ENCODE measurements at places on chromosomes 16 and 17.
A peak's percentile ranks its signal among the peaks of the same experiment; 100 is the strongest.

GRCh38 chr17:65228734-65229620 is 91.8 kb downstream of the RGS9 start:
- DNase-seq = peak; percentile 18

- DNase-seq = no peak
Observed at GRCh38 chr16:85613604-85614337, 649 bp downstream of the GSE1 start.

- no peak for DNase-seq
Observed at GRCh38 chr17:80318166-80318565, 57.5 kb downstream of the RNF213 start.

DNA sequence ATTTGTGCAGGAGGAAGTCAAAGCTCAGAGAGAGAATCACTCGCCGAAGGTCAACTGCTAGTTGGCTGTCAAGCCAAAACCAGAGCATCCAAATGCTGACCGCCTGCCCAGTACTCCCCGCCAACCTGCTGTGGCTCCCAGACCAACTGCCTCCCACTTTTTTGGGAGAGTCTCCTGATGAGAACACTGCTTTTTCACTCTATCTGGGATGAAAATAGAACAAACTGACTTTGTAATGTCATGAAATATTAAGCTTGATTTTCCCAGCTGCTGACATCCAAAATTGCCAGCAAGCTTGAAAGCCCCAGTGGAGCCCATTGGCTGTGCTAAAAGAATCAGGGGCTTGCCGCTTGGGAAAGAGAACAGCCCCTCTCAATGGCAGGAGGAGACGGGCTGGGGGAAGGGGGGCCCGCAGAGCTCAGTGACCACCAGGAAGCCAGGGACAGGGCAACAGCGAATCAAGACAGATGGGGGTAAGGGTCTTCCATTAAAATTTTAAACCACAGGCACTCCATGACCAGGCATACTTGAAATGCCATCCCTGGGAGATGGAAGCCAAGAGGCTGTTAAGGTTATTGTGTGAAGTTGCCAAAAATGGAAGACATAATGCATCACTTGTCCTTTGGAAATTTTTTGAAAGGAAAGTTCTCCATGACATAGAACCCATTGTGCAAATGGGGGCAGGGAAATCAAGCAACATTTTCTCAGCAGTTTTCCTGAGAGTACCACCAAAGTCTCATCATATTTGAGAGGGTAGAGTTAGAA is 125.7 kb upstream of the CDH5 start:
- DNase-seq = no peak

DNA sequence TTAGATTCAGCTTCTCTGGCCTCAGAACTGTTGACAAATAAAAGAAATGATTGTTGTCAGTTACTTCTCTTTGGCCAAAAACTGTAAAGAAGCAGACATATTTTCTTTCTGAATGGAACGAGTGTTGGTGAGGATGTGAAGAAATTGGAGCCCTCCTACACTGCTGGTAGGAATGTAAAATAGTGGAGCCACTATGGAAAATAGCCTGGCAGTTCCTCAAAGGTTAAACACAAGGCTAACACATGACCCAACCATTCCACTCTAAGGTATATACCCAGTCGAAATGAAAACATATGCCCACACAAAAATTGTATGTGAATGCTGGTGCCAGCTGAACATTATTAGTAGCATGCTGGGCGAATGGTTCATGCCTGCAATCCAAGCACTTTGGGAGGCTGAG is 14.2 kb upstream of the KRT24 start:
- DNase-seq = no peak

DNA sequence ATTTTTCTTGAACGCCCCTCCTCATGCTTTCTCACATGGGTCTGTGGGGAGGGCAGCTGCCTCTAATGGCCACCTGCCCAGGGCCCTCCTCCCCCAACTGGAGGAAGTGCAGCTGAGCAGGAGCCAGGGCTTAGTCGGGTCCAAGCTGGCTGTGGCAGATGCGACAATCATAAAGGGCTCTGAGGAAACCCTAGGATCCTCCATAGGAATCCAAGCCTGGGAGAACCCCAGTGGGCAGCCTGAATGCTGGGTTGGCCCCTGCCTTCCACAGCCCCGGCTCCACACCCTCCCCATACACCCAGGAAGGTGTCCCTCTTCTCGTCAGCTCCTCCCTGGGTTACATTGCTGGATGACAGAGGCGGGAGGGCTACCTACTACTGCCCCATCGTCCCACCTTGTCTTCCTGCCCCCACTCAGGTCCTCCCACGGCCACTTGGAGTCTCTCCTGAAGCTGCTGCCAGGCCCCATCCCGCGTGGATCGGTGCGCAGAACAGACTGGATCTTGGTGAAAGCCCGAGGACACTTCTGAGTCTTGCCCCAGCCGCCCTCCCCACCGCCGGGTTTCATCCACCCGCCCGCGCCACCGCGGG is 15.6 kb upstream of the CBFB start:
- DNase-seq = no peak

GRCh38 chr16:85767531-85767930 is 16.6 kb upstream of the C16orf74 start:
- peak; percentile 42 for DNase-seq

- DNase-seq = no peak
Observed at GRCh38 chr16:49580751-49581303, 207.2 kb downstream of the C16orf78 start.

GRCh38 chr16:79253100-79253631 is 347.4 kb downstream of the MAF start:
- DNase-seq = no peak

GRCh38 chr16:69040144-69040909 is 65.1 kb upstream of the HAS3 start:
- no peak for DNase-seq

- DNase-seq = no peak
Observed at GRCh38 chr16:14284371-14284770, 213.3 kb downstream of the MRTFB start.

GRCh38 chr16:68893710-68894705 is 50.7 kb downstream of the TANGO6 start:
- no peak for DNase-seq

GRCh38 chr17:42476411-42476810 is 17.7 kb downstream of the ATP6V0A1 start:
- no peak for DNase-seq

- DNase-seq = no peak
Observed at GRCh38 chr17:62191390-62192361, 126.6 kb upstream of the MED13 start.

- no peak for DNase-seq
Observed at GRCh38 chr17:32235588-32235987, 30.0 kb upstream of the RHBDL3 start.

GRCh38 chr17:79132271-79133064 is 57.8 kb downstream of the ENGASE start:
- no peak for DNase-seq

GRCh38 chr17:77365584-77366186 is 224.9 kb downstream of the SEC14L1 start:
- DNase-seq = no peak

GRCh38 chr17:10036511-10037061 is 131.5 kb upstream of the RCVRN start:
- no peak for DNase-seq

- DNase-seq = no peak
Observed at GRCh38 chr17:80468242-80468641, 8.2 kb downstream of the NPTX1 start.

DNA sequence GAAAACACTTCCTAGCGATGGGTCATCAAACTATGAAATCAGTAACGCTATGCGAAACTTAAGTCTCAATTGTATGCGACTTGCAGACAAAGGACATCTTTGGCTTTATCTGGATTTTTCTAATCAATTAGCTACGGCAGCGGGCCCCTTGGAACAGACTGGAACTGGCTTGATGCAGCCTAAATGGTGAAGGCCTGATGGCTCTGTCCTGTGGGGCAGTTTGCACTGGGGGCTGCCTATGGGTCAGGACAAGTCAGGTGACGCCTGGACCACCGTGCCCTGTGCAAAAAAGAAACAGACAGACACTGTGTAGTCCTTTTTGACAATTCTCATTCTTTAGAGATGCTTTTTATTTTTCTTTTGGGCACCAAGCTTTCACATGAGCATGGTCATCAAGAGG is 22.0 kb downstream of the MTHFSD start:
- no peak for DNase-seq

DNA sequence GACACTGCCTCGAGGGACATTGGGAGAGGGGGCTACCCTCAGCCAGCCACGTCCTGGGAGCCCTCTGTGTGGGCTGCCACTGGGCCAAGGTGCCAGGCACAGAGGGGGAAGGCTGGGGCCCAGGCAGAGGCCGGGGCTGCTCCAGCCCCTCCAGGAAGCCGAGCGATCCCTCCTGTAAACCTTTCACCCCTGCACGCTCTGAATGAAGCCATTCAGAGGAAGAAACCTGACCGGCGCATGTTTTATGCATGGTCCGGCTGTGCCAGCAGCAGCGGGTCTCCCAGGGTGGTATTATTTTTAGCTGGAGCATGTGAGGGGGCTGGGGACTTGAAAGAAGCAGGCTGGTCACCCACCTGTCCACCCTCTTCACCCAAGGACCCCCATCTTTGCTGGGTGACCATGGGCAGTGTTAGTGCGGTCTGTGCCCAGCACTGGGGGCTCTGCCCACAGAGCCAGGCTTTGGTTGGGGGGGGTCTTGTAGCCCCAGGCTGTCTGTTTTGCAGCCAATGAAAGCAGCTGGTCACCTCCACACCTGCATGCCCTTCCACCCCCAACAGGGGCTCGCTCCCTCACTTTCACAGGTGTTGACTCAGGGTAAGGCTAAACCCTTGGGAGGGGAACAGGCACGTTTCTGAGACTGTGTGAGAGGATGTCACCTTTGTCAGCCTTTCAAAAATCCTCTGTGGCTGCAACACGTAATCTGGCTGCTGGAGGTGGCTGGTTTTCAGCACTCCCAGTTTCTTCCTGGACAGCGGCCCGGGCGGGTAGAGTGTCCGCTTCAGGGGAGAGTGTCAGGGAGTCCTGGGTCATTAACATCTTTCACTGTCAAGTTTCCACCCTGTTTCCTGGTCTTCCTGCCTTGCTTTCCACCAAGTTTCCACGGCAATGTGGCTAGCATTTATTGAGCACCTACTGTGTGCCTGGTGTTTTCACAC is 77.1 kb upstream of the BRD7 start:
- DNase-seq = no peak

DNA sequence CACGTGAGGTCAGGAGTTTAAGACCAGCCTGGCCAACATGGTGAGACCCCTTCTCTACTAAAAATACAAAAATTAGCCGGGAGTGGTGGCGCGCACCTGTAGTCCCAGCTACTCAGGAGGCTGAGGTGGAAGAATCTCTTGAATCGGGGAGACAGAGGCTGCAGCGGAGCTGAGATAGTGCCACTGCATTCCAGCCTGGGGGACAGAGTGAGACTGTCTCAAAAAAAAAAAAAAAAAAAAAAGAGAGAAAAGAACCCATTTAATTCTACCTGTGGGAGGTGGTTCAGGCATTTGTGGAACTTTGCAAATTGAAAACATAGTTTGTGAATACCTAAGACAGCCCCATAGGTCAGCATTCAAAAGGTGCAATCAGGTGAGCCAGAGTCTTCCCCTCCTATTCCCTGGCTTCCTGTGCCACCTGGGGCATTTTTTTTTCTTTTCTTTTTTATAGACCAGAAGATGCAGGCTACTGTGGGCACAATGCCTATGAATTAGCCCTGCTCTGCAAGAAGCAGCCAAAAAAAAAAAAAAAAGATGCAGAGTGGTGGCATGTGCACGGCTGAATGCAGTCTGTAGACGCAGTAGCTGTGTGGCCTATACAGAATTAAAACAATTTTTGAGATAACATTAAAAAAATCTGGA is 9.1 kb upstream of the SOCS3 start:
- DNase-seq = no peak

Measured in fibroblast of skin of left biceps (primary cell).